ENCODE measurements at places on chromosomes 2 and 18.

DNA sequence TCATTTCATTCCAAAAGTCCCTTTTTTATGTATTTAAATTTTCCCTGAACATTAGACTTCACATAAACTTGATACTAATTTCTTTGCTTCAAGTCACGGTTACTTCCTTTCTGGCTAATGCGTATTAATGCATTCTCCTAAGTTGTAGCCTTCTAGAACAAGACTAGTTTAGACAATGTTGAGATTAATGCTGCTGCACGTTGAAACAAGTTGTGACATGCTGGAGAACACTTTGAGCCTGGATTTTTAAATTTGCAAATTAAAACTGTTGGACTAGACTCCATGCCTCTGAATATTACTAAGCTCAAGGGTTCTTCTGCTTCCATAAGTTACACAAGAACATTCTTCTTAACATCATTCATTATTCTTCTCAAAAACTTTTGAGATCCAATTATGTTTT lies 29.1 kb downstream of the ID2 start:
- DNase-seq, result no peak

- no peak for DNase-seq
Observed at GRCh38 chr2:60560734-60561644, 7.5 kb upstream of the BCL11A start.

GRCh38 chr2:205715831-205716525 lies 33.7 kb downstream of the NRP2 start:
- DNase-seq, result no peak

DNA sequence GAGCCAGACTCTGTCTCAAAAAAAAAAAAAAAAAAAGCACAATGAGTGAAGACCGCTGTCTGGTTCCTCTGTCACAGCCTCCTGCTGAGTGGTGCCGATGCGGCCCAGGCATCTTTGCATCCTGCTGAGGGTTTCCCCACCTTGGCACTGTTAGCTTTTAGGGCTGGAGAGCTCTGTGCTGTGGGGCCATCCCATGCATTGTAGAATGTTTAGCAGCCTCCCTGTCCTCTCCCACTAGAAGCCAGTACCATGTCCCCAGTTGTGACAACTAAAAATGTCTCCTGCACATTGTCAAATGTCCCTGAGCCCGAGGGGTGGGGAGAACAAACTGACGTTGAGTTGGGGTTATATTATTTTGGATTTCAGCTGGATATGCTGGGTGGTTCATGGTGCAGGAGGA lies 7.9 kb upstream of the COLEC11 start:
- DNase-seq, result no peak

DNA sequence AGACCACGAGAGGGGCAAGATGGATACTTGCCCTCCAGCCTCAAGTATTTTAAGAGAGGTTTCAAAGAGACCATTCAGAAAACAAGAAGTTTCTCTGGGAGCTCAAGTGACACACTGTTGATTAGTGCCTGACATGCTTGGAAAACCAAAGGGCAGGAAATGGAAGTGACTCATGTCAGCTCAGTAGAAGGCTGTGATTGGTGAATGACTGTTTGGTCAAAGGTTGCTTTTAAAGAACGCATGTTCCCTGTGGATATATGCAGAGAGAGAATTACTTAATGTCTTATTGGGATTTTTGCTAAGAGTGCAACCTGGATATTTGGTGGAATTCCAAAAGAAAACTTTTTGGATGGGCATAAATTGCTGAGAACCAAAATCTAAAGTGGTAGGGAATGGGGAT lies 549.9 kb downstream of the XIRP2 start:
- DNase-seq, result peak; percentile 11

GRCh38 chr2:26043862-26044696 lies 10.2 kb downstream of the RAB10 start:
- peak; percentile 22 for DNase-seq

- DNase-seq, result peak; percentile 97
Observed at GRCh38 chr2:160039166-160039903, 23.1 kb downstream of the PLA2R1 start.

DNA sequence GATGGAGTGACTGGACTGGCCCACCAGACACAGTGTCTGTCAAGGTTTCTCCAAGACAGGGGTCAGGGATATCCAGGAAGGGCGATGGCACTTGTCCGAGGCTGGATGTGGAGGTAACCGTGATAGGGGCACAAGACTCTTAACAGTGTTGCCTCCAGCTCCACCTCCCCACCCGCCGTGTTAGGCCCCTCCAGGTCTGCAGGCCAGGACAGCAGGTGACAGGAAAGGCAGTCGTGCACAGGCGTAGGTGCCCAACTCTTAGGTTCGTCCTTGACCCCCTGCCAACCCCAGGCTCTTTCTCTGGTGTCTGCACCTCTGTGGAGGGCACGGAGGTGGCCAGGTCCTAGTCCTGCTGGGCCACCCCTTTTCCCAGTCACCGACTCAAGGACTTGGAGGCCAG lies 10.1 kb downstream of the ITM2C start:
- DNase-seq, result no peak

DNA sequence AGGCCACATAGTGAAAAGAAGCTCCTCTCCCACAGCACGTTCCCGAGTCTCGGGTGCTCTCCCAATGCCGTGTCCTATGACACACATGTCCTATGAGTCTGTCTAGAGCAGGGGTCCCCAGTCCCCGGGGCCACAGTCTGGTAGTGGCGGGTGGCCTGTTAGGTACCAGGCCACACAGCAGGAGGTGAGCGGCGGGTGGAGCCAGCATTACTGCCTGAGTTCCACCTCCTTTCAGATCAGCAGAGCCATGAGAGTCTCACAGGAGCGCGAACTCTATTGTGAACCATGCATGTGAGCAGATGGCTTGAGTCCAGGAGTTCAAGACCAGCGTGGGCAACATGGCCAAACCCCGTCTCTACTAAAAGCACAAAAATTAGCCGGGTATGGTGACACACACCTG lies 112.6 kb downstream of the ZBTB7C start:
- no peak for DNase-seq

GRCh38 chr2:42438685-42439084 lies 55.1 kb downstream of the KCNG3 start:
- DNase-seq, result no peak

- peak; percentile 68 for DNase-seq
Observed at GRCh38 chr18:24992491-24992890, 359.5 kb downstream of the ZNF521 start.

- DNase-seq, result peak; percentile 81
Observed at GRCh38 chr2:7014174-7014640, 97.0 kb downstream of the RNF144A start.

DNA sequence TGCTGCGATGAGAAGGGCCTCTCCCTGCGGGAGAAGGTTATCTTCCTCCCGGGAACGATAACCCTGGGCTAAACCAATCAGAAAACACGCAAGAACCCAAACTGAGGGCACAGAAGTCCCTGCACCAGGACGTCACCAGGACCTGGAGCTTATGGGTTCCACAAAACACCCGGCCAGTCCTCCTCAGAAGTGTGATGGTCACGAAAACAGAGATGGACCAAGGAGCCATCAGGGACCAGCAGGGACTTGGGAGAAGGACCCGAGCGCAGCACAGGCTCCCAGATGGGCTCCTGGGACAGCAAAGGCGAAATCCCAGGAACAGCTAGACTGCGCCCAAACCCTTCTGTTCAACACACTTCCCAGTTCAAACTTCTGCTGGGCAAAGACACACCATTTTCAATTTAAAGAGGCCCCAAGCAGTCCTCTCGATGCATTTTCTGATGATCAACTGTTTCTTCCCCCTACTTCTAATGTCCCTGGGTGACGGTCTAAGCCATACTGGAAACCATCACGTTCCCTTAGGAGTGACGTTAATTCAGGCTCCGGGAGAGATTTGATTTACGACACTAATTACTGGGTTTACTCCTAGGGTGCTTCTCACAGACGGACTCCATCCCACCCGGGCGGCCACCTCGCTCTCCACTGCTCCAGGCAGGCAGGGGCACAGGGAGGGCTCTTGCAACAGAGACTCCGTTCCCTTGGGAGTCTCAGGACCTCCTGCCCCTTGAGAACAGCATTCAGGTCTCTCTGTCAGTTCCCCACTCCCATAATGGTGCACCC lies 29.2 kb downstream of the ZNF516 start:
- DNase-seq, result no peak

DNA sequence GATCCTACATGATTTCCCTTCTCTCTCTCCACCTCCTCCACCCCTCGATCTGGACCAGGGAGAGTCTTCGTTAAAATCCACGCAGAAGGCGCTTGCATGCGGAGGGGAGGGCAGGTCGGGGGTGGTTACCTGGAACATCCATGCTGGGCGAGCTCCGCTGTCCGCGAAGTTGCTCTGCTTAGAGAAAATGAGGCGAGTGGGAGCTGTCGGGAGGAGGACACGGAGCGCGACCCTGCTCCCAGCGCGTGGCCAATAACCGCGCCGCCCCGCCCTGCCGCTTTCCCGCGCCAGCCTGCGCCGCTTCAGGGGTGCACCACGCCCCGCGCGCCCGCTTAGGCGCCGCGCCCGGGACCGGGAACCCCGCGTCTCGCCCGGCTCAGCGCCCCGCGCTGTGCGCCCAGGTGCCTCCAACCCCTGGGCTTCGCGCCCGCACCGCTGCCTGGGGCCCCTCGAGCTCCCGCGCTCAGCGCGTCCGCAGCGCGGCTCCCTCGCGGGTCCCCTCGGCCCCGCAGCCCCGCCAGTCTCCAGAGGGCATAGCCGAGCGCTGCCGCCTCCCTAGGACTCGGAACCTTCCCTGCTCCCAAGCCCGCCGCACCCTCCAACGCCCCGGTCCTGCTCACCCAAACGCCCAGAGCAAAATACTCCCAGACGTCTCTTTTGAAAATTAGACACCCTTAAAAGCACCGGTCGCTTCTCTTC lies 636 bp downstream of the CBLN2 start:
- no peak for DNase-seq

DNA sequence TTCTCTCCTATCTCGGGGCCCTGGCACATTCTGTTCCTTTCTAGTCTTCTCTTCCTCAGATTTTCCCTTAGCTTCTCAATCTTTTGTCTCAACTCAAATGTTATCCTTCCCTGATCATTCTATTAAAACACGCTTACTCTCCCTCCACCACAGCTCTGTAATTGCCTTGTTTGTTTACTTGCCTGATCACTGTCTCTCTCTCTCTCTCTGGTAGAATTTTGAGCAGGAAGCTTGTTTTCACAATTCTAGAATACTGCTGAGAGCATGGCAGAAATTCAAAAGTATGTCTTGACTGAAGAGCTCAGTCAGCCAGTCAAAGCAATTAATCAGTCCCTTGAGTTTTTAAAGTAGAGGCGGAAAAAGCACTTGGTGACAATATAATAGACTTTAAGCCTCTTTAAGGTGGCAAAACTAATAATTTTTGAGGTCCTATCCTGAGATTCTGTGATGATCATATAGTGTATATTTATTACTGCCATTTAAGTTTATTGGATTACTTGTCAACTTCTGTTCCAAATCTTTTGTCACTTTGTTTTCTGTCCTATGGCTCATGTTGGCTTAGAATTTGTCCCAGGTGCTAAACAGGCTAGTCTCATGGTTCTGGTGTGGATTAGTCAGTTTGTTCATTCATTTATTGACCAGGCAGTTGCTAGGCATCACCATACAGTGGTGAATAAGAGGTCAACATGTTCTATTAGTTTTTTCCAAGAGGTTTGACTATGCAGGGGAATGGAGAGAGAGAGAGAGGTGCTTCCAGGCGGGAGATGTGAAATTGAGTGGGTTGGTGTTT lies 2.3 kb downstream of the PSMD1 start:
- peak; percentile 46 for DNase-seq

- DNase-seq, result peak; percentile 69
Observed at GRCh38 chr2:233801357-233802131, 23.4 kb downstream of the MROH2A start.

DNA sequence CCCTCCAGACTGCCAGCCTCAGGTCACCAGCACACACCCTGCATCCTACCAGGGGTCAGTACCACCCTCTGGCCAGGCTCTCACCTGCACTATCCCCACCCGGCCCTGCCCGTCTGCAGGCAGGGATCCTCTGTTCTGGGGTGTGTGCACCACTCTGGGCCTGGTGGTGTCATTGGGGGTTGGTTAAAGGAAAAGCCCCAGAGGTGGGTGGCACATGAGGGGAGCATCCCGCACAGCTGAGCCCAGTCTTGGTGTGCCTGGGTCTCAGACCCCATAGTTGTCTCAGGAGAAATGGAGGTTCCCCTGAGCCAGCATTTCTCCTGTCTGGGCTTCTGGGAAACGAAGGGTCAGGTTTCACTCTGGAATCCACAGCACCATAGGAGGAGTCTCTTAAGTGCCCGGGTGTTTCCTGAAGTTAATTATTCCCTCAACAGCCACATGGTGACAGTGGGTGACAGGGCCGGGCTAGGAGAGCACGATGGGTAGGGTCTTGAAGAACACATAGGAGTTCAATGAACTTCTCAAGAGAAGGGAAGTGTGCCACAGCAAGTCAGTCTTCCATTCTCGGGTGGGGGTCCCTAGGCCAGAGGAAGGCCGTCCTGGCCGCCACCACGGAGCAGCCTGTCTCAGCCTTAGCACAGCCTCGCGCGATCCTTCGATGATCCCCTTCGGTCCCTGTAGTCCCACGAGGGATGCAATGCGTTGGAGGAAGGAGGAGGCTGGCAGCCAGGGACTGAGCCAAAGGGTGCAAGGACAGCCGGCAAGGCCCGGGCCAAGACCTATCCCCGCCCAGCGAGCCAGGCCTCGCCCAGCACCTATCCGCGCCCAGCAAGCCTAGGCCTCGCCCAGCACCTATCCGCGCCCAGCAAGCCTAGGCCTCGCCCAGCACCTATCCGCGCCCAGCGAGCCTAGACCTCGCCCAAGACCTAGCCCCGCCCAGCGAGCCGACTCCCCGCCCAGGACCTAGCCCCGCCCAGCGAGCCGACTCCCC lies 1.1 kb upstream of the FARP2 start:
- DNase-seq, result peak; percentile 34

- no peak for DNase-seq
Observed at GRCh38 chr2:29655391-29656086, 265.8 kb downstream of the ALK start.

GRCh38 chr2:3354986-3355385 lies 22.6 kb downstream of the EIPR1 start:
- no peak for DNase-seq

- peak; percentile 88 for DNase-seq
Observed at GRCh38 chr2:234463626-234464290, 33.1 kb downstream of the ARL4C start.

DNA sequence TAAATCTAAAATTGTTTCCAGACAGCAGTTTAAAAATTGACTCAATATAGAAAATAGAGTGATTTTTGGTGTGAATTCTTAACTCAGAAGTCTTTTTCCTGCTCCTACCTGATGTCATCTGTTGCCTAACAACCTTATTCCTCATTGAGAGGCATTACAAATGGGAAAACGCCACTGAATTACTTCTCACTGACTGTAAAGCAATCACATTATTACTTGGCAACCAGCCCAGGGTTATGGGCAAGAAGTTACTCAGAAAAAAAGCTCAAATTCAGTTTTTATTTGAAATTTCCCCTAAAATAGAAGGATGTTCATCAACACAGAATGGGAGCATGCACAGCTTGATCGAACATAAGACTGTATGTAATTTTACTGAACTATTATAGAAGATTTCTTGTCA lies 201.8 kb upstream of the GULP1 start:
- peak; percentile 33 for DNase-seq

DNA sequence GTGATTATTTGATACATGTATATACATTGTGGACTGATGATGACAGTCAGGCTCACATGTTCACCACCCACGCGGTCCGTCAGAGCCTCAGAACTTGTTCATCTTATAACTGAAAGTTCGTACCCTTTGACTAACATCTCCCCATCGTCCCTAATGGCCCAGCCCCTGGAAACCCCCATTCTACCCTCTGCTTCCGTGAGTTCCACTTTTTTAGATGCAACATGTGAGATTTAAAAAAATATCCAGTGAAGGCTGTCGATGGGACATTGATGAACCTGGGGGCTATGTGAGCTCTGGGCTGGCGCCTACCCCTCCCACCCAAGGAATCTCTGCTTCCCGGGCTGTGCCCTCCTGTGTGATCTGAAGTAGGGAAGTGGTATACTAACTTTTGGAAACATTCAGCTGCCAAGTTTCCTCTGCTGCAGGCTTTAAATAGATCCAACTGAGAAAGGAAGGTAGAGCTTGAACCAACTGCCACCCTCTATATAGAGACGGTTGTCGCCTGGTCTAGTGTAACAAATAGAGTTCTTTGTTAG lies 163.8 kb downstream of the FAM210A start:
- DNase-seq, result no peak

Measured in M059J (cell line).